ENCODE measurements at places on chromosomes 2 and 18.

DNA sequence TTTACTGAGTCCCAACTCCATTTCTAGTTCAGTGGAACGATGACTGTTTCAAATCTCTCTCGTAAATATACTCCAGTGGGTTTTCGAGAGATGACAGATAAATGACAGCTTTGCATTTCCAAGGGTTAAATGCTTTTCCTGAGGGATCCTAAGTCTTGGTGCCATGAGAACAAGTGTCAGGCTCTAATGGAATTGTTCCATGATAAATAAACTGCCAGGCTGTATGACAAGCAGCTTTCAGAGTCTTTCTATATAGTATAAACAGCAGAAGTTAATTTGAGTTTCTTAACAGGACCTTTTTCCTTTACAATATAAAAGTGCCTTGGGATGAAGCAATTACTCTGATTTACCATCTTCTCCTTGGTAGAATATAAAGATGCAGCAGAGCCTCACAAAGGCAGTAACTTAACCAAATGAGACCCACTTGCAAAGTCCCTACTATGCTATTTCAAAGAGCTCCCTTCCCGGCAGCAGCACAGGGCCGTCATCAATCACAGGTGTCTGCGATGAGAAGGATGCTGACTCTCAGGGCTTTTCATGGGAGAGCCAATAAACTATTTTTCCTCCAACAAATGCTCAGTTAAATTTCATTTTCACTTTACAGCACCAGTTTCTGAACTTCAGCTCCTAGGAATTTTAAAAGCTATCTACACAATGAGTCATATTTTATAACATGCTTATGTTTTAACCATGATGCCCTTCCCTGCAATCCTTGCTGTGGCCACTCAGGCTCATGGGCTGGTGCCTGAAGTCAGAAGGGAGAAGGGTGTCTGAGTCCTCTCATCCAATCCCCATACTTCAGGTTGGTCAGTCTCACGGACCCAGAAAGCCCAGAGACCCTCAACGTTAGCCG lies 123.8 kb downstream of the AFF3 start:
- DNase-seq = no peak

GRCh38 chr18:79864006-79864725 lies 66.4 kb downstream of the KCNG2 start:
- no peak for DNase-seq

GRCh38 chr2:74944987-74945787 lies 13.3 kb upstream of the POLE4 start:
- DNase-seq = no peak

DNA sequence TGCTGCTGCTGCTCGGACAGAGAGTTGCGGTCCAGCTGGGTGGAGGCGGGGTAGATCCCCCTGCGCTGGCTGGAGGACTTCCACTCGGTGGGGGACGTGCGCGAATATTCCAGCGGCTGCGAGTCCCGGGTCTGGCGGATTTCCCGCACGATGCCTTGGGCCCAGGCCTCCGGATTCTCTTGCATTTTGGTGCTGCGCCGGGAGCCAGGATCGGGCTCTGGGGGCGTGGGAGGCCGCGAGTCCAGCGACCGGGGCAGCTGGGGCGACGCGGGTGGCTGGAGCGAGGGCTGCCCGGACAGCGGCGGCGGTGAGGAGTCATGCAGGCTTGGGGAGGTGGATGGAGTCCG lies 4.8 kb downstream of the NT5C1B start:
- no peak for DNase-seq

- DNase-seq = no peak
Observed at GRCh38 chr2:73250872-73251846, 17.1 kb downstream of the CCT7 start.

DNA sequence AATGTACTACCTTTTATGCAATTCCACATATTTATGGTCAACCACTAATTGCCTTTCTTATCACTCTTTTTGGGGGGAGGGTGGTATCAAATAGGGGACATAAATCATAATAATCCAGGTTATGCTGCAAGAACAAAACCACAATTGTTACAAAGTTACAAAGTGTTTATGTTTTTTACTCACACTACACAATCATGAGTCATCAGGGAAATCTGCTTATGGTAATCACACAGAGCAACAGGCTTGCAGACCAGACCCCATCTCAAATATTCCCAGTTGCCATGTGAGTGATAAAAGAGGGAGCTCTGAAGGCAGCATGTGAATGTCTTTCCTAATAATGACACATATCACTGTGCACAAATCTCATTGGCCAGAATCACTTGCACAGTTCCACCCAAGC lies 304.7 kb upstream of the TMEFF2 start:
- DNase-seq = no peak

DNA sequence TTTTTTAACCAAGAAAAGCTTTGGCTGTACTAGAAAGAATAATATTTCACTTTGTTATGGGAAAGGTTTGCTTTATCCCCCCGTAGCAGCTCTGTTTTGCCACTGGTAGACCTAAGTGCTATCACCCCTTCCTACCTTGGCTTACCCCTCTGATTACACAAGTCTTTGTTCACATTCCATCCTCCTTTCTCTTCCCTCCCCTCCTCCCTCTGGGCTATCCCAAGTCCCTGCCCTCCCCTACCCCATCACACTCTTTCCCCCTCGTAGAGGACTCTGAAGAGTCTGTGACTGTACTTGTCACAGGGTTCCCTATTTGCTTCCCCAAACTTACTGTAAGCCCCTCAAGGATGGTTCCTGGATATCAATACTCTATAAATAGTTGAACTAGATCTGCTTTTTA lies 152.9 kb upstream of the NOSTRIN start:
- no peak for DNase-seq

DNA sequence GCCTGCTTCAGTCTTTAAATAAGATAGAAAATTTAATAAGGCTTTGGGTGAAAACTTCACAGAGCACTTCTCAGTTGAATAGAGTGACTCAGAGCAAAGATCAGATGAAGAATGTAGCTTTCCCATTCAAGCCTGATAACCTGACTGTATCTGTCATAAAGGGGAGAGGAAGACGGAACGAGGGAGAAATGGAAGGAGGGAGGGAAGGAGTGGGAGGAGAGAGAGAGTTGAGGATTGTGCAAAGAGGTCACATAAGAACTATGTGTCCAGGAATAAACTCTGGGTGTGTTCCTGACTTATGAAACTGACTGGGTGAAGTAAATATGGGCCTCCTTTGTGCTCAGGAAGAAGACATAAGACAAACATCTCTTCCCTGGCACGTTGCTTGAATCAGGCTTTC lies 385.5 kb downstream of the LPIN1 start:
- DNase-seq = no peak
